ENCODE measurements at places on chromosomes 4 and X. TPM values are rescaled to one million over a fixed set of nuclear protein-coding genes. Genes with fewer than 3 reads are reported as not detected.

TCP11X2 gene
- total RNA-seq: not detected

VCX3A gene
- not detected for total RNA-seq

PDE5A gene
- total RNA-seq: 567 TPM

SLC9B1 gene
- 0.28 TPM for total RNA-seq

MTTP gene
- under 0.01 TPM for total RNA-seq

FREM3 gene
- total RNA-seq: not detected

RAI2 gene
- not detected for total RNA-seq

DDX53 gene
- total RNA-seq: not detected

PAGE1 gene
- total RNA-seq: not detected

SLC2A9 gene
- 0.56 TPM for total RNA-seq

RPL34 gene
- 590 TPM for total RNA-seq

BDH2 gene
- total RNA-seq: 36.4 TPM

KIT gene
- total RNA-seq: 6.9 TPM

GAGE12E gene
- total RNA-seq: not detected

ZNF157 gene
- total RNA-seq: under 0.01 TPM

OR13H1 gene
- total RNA-seq: not detected

CDKL5 gene
- 9.7 TPM for total RNA-seq

FAM9B gene
- not detected for total RNA-seq

UGT2B15 gene
- total RNA-seq: not detected

GUCY1B1 gene
- 2.9 TPM for total RNA-seq

PABPC1L2B gene
- not detected for total RNA-seq

AKAP14 gene
- total RNA-seq: not detected

HTR2C gene
- not detected for total RNA-seq

SULT1E1 gene
- not detected for total RNA-seq

ZNF732 gene
- total RNA-seq: under 0.01 TPM

GLRA3 gene
- total RNA-seq: not detected

L1CAM gene
- 0.36 TPM for total RNA-seq

H2BW2 gene
- total RNA-seq: not detected

RHOXF1 gene
- total RNA-seq: not detected

RAB9A gene
- 15.8 TPM for total RNA-seq

CDKL2 gene
- 0.18 TPM for total RNA-seq

FMR1NB gene
- not detected for total RNA-seq

SCRG1 gene
- total RNA-seq: under 0.01 TPM

GPR119 gene
- total RNA-seq: not detected

TMEM271 gene
- total RNA-seq: not detected
